Neural crest cell (in vitro differentiated cells): ENCODE measurements at places on chromosomes 6 and 20. TPM values are rescaled to one million over a fixed set of nuclear protein-coding genes. Genes with fewer than 3 reads are reported as not detected.

Gene ARMH2
- total RNA-seq, result not detected in 2 replicates

Gene NUS1
- total RNA-seq, result 33.7 and 35.7 TPM in 2 replicates

DNA sequence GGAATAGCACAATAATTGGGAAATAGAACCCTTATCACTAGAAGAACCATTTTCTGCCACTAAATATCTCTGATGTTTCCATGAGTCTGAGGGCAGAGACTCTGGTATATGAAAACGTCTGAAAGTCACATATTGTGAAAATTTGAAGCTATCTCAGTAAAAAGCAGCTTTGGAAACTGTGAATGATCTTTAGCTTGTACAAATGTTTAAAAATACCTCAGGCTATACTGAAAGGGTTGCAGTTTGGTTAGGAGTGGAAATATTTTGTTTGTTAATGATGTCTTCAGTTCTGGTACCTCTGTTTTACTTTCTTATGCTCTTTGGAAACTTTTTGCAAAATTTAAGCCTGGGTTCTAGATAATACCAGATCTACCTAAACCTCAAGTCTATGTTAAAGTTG, 135.0 kb downstream of the SLC16A10 start:
- DNase-seq, result no peak

DNA sequence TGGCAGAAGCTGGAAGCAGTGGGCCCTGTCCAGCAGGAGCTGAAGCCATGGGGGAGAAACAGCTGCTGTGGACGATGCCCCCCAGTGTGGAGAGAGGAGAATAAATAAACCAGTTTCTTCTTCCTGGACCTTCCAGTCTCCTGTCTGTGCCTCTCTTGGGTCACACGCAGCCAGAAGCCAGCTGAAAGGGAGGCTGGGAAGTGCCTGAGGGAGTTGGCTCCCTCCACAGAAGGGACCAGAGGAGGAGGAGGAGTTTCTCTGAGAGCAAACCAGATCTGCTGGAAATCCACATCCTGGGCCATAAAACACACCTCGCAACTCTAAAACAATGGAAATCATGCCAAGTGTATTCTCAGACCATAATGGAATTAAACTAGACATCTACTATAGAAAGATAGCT, 577.0 kb downstream of the CDH26 start:
- no peak for DNase-seq

- DNase-seq, result no peak
Measured at GRCh38 chr6:9612489-9612888, 802.4 kb downstream of the TFAP2A start.

DNA sequence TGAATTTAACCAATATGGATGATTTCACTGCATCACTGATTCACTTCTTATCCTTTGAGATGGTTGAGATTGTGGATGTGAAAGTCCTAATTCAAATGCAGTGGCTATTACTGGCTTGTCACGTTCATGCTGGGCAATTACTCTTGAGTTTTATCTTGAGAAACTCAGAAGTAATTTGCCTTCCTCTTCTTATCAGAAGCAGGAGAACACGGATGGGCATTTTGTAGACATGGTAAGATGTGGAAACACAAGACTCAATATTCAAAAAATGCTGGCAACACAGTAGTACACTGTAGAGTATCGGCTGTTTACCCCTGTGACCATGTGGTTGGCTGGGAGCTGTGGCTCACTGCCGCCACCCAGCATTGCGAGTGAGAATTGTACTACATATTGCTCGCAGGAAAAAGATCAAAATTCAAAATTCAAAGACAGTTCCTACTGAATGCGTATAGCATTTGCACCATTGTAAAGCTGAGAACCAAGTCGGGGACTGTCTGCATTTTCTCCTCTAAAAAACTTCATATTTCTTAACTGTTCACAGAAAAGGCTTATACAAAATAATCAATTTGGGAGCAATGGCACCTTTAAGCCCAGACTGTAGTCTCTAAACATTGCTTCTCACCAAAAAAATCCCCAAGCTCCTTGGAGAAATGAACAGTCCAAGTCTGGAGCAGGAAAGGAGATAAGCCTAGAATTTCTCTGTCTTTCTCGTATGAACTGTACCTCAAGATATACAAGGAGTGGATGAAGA, 61.9 kb upstream of the ELOVL5 start:
- no peak for DNase-seq

DNA sequence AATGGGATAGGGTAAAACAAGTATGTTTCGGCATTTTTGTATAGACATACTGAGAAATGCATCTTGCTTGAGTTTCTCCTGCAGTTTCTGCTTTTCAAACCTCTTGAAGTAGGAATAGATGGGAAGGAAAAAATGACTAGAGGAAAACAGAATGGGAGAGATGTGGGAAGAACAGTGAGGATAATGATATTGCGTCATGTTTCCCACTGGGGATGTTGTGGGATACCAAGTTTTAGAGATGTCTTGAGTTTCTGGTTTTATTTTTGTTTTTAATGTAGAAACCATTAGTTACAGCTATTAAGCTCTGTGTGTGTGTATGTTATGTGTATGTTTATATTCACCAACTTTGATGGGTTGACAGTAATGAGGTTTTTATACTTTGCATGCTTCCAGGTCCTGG, 24.6 kb downstream of the POLH start:
- no peak for DNase-seq

Gene LY6G6D
- total RNA-seq, result not detected in 2 replicates

- DNase-seq, result no peak
Measured at GRCh38 chr6:149860834-149861602, 3.1 kb downstream of the LRP11 start.

Gene LRRC73
- 2.1 and 2.7 TPM in 2 replicates for total RNA-seq

- DNase-seq, result no peak
Measured at GRCh38 chr20:16433293-16433580, 140.0 kb downstream of the KIF16B start.

DNA sequence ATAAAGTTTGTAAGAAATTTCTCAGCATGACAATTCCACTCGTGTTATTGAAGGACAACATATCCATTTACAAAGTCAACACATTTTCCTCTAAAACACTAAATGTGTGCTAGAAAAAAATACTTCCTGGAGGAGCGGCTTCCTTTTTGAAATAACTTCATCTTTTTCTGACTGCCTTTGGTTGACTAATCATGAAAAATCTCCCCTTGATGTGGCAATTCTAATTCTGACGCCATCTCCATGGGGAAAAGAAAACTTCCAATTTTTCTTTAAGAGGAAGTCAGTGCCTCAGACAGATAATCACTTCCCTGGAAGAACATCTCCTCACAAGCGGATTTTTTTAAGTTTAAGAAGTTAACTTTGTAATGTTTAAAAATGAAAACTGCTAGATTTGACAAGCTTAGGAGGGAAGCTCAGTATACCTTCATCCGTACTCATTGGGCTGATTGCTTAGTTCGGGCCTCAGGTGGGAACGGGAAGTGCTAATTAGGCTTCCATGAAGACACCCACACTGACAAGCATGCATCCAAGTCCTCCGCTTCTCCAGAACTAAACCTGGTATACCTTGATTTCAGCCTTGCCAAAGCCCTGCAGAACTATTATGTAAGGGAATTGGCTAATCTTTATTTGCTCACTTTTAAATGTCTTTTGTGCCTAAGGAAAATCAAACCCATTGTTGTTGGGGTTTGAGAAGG, 35.1 kb upstream of the DUSP22 start:
- DNase-seq, result no peak

GRCh38 chr20:42974347-42974746, 215.4 kb downstream of the PTPRT start:
- DNase-seq, result no peak

DNA sequence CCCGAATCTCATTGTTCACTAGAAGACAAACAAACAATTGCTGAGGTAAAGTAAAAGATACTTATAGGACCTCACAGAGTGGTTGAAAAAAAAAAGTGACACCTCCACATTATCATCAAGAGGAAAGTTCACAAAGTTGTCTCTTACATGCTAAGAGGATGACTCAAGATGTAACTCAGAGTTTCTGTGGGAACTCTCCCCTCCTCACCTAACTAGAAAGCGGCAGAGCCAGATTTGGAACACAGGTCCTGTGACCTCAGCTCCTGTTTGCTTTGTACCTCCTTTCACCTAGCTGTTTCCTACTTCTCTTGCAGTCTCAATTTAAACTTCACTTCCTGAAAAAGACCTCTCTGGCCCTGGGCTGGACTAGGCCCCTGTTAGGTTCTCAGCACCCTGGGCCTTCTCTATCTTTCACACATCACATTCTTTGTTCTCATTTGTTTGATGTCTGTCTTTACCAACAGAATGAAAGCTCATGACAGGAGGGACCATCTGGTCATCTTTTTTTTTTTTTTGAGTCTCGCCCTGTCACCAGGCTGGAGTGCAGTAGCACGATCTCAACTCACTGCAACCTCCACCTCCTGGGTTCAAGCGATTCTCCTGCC, 60.8 kb downstream of the CD24 start:
- no peak for DNase-seq

DNA sequence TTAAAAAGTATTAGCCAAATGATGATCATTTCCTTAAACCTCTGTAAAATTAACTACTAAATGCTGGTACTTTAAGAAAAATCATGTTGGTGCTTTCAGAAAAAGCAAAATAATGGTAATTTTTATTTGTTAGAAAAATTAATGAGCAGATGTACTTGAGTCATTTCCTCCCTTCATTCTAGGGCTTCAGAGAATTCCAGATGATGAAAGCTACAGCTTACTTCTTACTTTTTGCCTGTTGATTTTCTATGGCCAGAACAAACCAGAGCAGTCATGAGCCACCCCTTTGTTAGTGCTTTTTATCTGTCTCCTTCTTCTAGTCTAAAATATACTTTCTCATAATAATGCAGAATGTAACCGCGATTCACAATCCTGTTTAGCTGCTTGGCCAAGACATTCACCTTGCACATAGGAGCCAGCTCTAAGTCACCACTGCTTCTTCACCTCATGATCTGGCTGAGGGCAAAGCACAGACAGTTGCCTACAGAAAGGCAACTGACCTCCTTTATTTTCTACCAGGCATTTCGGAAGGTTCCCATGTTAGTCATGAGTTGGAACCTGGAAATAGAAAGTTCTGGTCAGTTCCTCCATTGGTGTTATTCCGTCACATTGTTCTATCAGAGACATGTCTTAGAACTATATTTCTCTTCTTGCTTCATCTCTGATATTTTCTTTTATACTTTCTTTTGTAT, 43.5 kb upstream of the TINAG start:
- DNase-seq, result no peak

Gene GPLD1
- 4.7 and 6.0 TPM in 2 replicates for total RNA-seq

GRCh38 chr6:42758756-42759430, 13.0 kb upstream of the TBCC start:
- no peak for DNase-seq

Gene C6orf132
- 0.14 and 0.26 TPM in 2 replicates for total RNA-seq

- DNase-seq, result no peak
Measured at GRCh38 chr20:25327521-25328235, 63.0 kb downstream of the ABHD12 start.

- peak; percentile 100 for DNase-seq
Measured at GRCh38 chr20:31833130-31833930, 12.1 kb downstream of the FOXS1 start.

Gene CST3
- total RNA-seq, result 145 and 146 TPM in 2 replicates

GRCh38 chr6:40477246-40478126, 109.7 kb downstream of the LRFN2 start:
- no peak for DNase-seq
